HEK293T (cell line): ENCODE measurements at places on chromosomes 12 and 14.

GRCh38 chr12:122730215-122731014 lies at the start of gene HCAR1:
HCAR1 (minus strand) TSS chr12:122730844; CDS start chr12:122730339, 505 bp downstream.
- DNase-seq = no peak

GRCh38 chr12:124559182-124560017 lies 8.0 kb downstream of the NCOR2 start:
- DNase-seq = no peak

- no peak for DNase-seq
Observed at GRCh38 chr12:113932381-113933196, 33.5 kb downstream of the RBM19 start.

- no peak for DNase-seq
Observed at GRCh38 chr12:66188584-66189485, at the start of gene IRAK3. IRAK3 (plus strand) TSS chr12:66189214; CDS start chr12:66189300, 86 bp downstream.

- DNase-seq = peak; percentile 63
Observed at GRCh38 chr14:47675466-47676314, at the start of gene MDGA2. MDGA2 (minus strand) TSS chr14:47675605.

DNA sequence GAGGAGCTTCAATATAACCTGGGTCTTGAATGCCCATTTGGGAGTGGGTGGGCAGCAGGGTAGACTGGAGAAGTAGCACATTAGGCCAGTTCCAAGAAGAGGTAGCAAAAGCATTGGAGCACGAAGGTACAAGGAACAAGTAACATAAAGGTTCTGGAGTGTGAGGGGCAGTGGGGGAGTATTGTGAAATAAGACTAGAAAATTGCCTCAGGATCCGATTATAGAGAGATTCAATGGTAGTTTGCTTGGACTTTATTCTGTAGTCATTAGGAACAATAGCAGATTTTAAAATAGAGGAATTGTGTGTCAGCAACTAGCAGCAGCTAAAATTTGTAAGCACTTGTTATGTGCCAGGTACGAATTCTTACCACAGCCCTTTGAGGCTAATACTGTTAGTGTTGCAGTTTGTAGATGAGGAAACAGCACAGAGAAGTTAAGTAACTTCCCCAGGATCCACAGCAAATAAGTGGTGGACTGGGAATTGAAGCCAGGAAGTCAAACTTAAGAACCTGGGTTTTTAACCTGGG lies 61.8 kb downstream of the PPFIBP1 start:
- no peak for DNase-seq

DNA sequence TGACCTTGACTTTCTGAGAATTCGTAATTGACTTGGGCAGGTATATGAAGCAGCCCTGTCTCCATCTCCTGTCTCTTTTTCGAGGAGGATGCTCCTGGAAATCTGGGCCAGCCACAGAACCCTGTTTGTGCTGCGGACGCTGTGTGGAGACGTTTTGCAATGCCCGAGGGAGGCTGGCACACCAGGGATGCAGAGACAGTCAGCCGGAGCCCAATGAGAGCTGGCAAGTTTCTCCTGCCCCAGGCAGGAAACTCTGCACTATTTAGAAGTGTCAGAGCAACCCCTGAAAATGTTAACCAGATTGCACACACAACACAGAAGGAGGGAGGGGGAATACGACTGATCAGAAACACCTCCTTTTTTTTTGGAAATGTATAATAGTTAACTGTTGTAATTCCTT lies 103.2 kb upstream of the DYRK2 start:
- no peak for DNase-seq

- peak; percentile 89 for DNase-seq
Observed at GRCh38 chr14:104865081-104865630, at the start of gene CEP170B. CEP170B (plus strand) TSS chr14:104865268; CDS start chr14:104868451, 3,183 bp downstream.

- DNase-seq = no peak
Observed at GRCh38 chr12:103806803-103807202, 34.2 kb downstream of the NT5DC3 start.

DNA sequence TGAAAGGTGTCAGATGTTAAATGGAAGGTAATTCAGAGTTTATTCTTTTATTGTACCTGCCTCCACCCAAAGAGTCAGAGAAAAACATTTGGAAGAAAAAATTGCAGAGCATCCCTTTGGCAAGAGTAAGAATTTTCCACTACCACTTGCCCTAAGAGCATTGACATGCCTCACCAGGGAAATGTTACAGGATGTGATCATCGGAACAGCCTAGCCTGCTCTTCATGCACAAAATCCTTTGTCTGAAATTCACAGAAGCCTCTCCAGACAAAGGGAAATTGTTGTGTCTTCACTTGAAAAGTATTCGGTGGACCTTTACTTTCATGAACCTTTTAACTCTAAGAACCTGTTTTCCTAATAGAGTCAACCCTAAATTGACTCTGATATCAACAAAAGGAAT lies 36.9 kb downstream of the ATP2A2 start:
- no peak for DNase-seq

DNA sequence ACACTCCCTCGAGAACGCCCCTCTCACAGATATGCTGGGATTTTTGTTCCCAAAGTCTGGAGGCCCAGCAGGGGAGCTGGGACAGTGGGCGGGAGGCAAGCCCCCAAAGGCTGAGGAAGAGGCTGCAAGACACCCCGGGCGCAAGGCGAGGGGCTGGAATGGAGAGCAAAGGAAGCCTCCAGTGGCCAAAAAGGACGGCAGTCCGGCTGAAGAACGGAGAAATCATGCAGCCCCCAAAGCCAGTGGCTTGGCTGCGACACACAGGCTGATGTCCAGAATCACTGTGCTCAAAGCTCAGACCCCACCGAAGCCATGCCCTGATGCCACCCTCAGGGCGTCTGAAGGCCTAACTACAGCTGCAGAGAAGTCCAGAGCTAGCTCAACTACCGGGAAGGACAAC lies 10.9 kb downstream of the CLBA1 start:
- no peak for DNase-seq

GRCh38 chr14:85040046-85040685 lies 489.8 kb upstream of the FLRT2 start:
- DNase-seq = no peak

- DNase-seq = no peak
Observed at GRCh38 chr14:71467361-71467811, 464.8 kb upstream of the RGS6 start.

GRCh38 chr14:49287004-49287403 lies 299.2 kb downstream of the RPS29 start:
- DNase-seq = no peak

DNA sequence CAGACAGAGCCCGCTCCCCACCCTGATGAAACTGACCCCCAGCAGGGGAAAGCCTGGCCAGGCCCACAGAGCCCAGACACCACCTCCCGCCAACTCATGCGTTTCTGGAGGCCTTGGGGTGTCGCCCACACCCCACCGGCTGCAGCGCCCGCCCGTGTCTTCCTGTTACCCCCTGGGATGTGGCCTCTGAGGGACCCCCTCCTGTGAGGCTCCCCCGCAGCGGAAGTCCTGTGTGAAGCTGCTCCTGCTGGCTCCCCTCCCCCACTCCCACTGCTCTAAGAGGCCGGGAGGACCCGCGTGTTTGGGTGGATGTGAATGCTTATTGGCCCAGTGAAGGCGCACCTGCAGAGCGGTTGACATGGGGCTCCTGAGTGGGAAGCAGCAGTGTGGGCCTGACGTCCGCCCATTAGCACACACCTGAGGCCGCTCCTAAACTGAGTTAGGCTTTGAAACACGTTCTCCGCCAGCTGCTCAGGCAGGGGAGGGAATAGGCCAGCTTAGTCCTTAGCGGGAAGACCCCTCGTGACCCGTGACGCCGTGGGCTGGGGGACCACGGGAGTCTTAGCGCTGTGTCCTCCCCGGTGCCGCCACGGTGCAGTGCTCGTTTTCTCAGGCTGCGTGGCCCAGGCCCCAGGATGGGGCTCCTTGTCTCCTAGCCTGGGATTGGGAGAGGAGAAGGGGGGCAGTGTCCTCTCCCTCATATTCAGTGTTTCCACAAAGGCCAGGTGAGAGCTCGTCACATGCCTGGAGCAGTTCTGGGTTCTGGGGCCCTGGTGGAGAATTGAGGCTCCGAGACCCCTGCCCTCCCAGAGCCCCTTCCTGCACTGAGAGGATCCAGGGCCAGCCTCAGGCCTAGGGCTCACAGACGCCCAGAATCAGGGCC lies 323.4 kb upstream of the SFSWAP start:
- no peak for DNase-seq

DNA sequence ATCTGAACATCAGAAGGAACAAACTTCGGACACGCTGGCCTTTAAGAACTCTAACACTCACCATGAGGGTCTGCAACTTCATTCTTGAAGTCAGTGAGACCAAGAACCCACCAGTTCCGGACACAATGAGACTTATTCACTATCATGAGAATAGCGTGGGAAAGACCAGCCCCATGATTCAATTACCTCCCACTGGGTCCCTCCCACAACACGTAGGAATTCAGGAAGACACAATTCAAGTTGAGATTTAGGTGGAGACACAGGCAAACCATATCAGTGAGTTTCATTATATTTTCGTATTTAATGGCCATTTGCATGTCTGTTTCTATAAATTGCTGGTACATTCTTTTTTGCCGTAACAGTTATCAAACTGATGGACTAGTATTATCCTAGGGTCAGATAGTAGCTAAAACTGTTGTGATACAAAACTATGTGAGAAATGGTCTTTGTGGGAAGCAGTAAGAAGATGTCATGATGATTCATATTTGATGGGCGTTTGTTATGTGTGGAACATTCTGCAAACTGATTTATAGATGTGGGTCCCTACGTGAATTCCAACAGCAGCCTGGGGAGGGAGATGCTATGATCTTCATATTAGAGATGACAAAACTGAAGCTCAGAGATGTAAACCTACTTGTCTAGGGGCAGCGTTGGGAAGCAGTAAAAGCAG lies 282.4 kb upstream of the TMEM132C start:
- no peak for DNase-seq
